ENCODE measurements at places on chromosomes 1 and 21.

DNA sequence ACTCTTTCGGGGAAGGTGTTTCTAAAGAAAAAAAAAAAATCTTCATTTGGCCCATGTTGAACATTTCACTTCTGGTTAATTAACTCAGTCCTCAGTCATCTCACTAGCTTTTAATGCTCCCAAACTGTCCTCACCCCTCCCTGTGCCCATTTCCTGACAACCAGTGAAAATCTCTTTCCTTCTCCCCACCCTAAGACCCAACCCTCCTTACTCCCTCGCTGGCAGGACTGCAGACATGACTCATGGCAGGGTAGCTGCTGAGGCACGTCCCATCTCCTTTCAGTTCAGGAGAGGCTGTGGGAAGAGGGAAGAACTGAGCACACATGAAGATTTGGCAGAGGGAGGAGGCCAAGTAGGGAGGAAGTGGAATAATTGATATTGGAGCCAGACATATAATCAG, 12.6 kb downstream of the PKP1 start:
- no peak for DNase-seq

DNA sequence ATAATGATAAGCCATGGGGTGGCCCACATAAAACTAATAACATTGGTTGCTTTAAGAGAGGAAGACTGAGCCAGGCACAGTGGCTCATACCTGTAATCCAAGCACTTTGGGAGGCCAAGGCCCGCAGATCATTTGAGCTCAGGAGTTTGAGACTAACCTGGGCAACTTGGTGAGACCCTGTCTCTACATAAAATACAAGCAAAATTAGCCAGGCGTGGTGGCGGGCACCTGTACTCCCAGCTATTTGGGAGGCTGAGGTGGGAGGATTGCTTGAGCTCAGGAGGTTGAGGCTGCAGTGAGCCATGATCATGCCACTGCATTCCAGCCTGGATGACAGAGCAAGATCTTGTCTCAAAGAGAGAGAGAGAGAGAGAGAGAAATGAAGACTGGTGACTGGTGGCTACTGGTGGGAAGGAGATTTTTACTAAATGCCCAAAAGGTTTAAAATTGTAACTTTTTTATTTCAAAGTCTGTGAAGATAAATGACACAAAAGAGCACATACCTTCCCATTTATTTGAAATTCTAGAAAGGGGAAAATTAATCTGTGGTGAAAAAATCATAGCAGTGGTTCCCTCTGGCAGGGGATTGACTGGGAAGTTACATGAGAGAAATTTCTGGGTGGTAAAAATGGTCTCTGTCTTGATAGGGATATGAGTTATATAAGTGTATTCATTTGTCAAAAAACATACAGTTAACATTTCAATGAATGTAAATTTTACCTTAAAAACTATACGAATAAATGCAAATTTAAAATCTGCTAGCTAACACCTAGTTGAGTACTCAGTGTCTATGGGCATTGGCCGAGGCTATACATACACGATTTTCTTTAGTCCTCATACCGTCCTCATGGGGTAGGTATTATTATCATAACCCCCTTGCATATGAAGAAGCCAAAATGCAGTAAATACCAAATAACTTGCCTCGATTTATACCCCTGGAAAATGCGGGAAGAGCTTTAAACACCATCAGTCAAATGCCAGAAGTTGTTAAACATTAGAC, 2.2 kb upstream of the NBPF1 start:
- DNase-seq, result no peak

GRCh38 chr1:59045636-59046035, 251.3 kb upstream of the FGGY start:
- DNase-seq, result no peak

DNA sequence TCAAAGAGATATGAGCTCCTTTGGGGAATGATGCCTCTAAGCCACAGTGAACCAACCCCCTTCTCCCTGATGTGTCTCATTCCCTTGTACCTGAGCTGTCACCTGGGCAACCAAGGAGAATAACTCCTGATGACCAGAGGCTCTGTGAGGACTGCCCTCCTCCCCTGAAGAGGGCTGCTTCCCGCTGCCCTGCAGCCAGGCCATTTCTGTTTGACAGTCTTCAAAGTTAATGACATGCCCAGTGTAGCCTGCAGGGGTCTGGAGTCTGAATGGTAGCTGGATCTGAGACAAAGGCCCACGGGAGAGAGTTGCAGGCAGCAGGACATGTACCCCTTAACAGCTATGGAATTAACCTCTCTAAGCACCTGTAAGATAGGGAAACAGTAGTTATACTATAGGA, 3.4 kb upstream of the SLFNL1 start:
- no peak for DNase-seq

DNA sequence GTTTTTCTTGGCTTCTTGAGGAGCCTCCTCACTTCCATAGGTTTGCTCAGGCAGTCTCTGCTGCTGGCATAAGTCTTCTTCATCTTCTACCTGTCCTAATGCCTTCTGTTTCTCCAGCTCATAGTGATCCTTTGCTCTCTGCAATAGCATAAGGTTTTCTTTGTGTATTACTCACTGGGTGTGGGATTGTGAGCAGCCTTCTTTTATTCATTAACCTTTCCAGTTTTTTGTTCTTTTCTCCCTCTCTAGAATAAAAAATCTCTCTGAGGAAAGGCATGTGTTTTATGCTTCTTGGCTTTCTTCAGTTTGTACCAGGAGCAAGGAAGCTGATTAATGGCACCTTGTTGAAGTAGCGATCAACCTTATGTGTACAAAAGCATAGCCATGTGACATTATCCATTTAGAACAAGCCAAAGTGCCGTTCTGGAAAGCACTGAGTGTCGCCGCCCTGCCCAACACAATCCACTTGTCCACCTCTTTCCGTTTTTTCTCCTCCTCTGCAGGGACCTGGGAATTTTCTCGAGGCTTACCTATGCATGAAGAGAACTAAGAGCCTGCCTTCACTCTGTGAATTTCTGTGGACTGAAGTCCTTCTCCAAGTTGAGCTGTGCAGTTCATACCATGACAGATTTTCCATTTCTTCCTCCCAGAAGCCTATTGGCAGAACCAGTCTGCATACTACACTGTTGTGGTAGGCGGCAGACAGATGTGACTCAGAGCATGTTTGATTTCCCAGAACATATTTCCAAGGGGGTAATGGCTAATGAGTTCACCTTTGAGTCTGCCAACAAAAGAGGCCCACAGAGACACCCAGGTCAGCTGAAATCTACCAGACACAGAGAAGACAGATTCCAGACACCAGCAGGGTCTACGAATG, 39.0 kb downstream of the DPT start:
- no peak for DNase-seq

- no peak for DNase-seq
These were observed 63.2 kb upstream of the DUSP10 start for GRCh38 chr1:221805121-221805520.

DNA sequence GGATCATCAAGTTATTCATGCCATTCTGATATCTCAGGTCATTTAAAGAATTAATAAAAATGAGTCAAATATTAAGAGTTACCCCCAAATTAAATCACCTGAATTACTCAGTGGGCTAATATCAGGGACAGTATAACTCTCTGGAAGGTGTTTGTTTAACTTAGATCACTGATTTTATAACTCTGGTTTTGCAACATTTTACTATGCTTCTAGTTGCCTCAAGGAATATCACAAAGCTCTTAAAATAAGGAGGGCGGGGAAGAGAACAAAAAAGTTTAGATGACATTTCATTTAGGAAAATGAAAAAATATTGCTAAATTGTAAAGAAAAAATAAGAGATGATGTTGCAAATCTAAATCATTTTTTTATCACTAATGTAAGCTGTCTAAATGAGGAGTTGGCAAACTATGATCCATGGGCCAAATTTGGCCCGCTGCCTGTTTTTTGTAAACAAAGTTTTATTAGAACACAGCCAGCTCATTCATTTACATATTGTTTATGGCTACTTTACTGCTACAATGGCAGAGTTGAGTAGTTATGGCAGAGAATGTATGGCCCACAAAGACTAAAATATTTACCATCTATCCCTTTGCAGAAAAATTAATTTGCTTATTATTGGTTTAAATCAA, 31.9 kb upstream of the SLC19A2 start:
- DNase-seq, result no peak

- no peak for DNase-seq
These were observed 10.6 kb upstream of the LEPR start for GRCh38 chr1:65409816-65410326.

GRCh38 chr1:116164604-116165368, 53.6 kb downstream of the MAB21L3 start:
- DNase-seq, result no peak

GRCh38 chr1:1629430-1630190, 2.4 kb upstream of the MMP23B start:
- DNase-seq, result no peak

DNA sequence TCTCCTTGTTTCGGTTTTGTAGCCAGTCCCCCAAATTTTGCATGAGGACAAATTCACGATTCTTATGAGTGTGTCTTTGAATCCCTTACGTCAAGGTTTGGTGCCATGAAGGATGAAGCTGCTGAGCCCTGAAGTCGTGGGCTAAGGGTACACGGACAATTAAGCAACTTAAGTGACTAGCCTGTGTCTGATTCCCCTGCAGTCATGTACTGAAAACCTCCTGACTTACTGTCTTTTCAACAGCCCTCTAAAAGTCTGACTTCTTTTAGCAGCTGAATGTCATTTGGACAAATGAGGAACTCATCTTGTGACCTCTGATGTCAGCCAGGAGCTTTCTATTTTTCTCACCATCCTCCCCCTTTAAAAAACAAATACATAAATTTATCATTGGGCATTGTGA, 27.1 kb upstream of the C1orf105 start:
- DNase-seq, result no peak

DNA sequence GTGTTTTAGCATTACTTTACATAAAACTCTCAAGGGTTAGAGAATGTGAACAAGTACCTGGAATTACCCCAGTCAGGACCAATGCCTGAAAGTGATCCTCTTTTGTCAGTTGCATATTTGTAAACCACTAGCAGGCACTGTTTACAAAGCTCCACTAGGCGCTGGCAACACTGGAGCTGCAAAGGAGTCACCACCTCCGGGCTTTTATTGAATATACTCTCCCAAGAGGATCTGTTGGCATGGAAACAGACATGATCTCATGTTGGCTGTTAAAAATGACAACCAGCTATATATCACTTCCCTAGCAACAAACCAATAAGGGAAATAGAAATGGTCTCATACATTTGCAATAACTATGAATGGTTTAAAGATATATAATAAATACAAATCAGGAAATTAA, 116.0 kb downstream of the TTLL7 start:
- DNase-seq, result peak; percentile 86

All from SHP77 (cell line).